Ovary (tissue), 10 donors: ENCODE measurements at places on chromosomes 2 and 18. TPM values are rescaled to one million over a fixed set of nuclear protein-coding genes. Genes with fewer than 3 reads are reported as not detected.

The GKN2 gene
- not detected for total RNA-seq

GRCh38 chr18:23336101-23336500, 117.0 kb upstream of the RIOK3 start:
- DNase-seq = no peak

The IGFBP5 gene
- 718 TPM for total RNA-seq

DNA sequence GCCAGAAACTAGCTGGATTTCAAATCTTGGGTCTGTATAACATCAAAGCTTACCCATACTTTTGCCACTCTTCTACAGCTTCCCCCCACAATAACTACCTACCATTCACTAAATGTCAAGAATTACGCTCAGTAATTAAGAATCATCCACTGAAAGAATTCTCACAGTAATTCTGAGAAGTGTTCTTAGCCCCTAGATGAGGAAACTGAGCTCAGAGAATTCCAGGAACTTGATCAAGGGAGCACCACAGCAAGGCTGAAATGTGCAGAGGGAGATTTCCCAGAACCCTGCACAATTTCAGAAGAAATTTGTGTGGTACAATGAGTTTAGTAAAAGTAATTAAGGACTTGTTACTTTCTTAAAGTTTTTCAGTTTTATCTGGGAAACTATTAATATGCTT, 194.5 kb upstream of the STK17B start:
- DNase-seq = no peak

The HOXD8 gene
- total RNA-seq = 33.0 TPM

The CHST9 gene
- total RNA-seq = 0.02 TPM

DNA sequence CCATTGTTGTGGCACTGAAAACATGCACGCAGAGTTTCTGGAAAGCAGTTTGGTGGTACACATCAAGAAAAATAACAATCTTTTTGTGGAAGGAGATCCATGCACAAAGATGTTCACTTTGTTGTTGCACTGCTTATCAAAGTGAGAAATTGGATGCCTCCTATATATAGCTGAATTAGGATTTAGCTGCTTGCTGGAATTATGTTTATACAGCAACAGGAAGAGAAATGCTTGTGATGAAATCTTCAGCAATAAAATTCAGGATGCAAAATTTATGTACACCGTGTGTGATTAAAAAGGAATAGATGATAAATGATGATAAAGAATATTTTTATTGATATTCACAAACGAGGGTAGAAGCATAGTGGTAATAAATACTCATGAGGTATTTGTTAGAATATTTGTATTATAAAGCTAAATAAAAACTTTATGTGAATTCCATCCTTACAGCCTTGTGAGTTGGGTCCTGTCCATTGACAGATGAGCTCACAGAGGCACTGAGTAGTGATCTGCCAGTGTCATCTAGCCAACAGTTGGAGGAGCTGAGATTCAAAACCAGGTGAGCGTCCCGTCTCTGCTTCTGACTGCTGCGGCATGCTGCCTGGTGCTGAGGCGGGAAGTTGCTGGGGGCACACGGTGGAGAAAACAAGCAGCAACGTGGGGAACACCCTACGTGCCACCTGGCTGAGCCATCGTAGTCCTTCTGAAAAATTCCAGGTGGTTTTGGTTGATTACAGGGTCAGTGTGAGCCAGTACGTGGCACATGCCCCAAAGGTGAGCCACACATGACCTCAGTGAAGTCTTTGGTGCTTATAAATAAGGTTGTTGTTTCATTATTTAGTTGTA, 80.2 kb downstream of the ASAP2 start:
- no peak for DNase-seq

DNA sequence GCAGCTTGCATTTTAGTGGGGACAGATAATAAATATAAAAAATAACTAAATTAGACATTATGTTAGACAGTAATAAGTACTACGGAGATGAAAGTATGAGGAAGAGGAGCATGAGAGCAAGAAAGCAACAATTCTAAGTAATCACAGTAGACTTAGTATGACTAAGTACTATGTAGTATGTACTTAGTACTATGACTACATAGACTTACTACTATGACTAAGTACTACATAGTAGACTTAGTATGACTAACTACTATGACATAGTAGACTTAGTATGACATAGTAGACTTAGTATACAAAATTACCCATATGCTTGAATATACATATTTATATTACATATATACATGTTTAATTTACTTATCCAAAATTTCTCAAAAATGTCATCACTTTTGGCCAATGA, 29.3 kb downstream of the CDH20 start:
- no peak for DNase-seq

- no peak for DNase-seq
Measured at GRCh38 chr2:10444463-10444862, 3.7 kb downstream of the ODC1 start.

- DNase-seq = no peak
Measured at GRCh38 chr18:55996717-55997116, 408.7 kb upstream of the TCF4 start.

DNA sequence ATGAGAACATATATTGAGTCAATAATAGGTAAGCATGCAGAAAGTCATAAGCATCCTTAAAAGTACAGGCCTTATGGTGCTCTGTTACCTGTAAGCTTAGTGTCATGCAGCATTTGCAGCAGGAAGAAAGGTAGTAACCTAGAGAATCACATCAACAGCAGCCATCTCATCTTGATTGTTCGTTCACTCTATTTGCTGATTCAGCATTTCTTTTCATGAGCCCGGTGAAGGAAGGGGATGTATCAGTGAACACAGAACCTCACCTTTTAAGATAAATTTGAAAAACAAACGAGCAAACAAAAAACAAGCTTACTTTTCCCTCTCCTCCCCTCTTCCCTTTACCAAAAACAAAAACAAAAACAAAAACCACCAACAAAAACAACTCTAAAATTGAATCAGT, 89.9 kb downstream of the MIB1 start:
- DNase-seq = no peak

DNA sequence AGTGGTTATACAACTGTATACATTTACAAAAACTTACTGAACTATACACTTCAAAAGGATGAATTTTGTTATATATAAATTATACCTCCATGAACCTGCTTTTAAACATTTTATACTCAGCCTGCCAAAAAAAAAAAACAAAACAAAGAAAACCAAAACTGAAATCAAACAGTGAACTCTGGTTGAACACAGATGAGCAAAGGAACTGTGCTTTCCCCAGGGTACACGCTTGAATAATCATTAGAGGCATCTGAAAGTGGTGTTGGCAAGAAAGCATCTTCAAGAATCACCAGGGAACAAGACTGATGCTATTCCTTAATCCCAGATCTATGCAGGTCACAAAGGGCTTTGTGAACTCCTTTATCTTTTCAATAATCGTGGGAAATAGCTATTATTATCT, 77.0 kb upstream of the LYPD1 start:
- no peak for DNase-seq

DNA sequence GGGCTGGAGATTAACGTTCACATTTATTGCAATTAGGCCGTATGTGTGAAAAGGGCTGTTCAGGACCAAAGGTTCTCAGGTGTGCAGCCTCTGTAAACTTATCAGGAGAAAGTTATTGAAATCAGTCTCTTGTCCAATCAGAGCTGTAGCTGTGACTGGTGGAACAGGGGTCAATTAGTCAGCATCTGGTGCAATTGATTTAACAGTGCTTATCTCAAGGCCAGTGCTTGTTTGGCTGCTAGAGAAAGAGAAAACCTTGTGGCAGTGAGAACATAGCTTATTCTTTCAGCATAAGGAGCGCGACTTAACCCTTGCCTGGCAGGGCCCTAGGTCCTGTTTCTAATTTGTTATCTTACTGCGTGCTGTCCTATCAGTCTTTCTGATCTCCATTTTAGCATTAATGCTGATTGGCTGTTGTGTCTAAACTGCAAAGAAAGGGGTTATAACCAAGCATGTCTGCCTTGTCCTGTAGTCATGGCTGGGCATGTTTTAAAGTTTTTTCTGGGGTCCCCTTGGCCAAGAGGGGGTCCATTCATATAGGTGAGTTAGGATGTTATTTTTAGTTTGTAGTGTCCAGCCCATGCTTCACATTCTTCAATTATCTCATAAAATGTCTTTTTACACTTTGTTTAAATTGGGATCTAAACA, 66.4 kb downstream of the CYB5A start:
- no peak for DNase-seq

The SF3B1 gene
- 318 TPM for total RNA-seq

DNA sequence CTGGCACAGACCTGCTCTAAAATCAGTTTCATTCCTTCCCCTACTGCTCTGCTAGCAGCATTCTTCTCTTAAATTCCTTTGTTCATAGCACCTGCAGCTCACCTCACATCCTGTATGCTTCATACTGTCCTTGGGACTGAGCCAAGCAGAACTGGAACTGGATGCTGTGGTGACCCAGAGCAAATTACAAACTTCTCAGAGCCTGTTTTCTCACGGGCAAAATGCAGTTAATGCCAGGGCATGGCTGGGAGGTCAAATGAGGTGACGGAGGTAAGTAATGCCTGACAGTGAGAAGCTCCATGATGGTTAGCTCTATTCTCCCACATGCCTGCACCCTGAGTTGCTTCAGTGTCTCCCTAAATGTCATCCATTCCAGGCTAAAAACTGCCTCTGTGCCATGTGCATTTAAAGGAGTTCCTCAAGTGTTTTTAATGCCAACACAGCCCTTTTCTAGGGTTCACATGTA, 29.7 kb downstream of the C2orf42 start:
- DNase-seq = no peak

DNA sequence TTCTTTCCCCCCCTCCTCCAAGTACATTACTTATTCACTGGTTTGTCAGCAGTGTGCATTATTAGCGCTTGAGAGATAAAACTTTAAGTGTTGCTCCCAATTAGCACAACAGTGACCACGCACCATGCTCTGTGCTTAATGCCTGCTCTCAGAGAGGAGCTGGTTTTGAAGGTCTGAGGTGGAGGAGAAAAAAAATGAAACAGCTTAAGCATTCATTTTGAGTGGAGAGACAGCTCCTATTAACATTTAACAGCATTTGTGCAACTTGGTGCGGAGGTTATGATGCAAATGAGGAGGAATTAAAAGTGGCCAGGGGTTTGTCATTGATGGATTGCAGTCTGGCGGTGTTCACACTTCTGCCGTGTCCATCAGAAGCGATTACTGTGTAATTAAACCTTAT, 141.8 kb downstream of the FIGN start:
- no peak for DNase-seq

GRCh38 chr2:223217373-223217772, 165.4 kb downstream of the KCNE4 start:
- no peak for DNase-seq

The PRKAG3 gene
- total RNA-seq = not detected

DNA sequence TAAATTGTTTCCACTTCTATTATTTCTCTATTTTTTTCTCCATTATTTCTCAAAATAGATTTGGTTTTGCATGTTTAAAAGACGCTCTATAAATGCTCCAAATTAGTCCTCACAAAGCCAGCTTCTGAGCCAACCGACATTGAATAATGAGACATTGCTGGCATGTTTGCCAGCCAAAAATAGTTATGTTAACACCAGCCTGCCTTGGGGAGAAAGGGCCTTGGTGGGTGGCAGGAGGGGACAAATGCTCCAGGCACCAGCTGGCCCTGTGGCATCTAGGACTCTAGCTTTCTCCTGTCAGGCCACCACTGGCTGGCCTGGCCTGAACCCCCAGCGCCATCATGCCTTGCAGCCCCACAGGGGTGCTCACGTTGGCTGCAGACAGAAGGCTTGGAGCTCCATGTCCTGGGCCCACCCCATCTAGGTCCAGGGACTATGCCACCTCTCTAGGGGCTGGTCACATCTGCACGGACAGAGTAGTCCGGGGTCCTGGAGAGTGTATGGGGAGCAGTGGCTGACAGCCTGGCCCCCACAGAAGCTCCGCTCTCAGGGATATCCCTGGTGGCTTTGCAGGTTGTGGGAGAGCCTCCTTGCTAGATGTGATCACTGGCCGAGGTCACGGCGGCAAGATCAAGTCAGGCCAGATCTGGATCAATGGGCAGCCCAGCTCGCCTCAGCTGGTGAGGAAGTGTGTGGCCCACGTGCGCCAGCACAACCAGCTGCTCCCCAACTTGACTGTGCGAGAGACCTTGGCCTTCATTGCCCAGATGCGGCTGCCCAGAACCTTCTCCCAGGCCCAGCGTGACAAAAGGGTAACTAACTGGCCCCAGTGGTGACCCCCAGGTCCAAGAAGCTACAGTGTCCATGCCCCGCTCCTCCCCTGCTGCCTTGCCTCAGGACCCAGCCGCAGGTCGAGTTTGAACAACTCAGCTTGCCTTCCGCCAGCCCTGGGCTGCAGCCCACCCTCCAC, 12.5 kb downstream of the ABCG8 start:
- peak; percentile 10 for DNase-seq

- peak; percentile 76 for DNase-seq
Measured at GRCh38 chr2:46657042-46657504, 177.7 kb downstream of the TMEM247 start.

GRCh38 chr2:134217924-134218323, 35.9 kb upstream of the MGAT5 start:
- DNase-seq = no peak

GRCh38 chr2:108612514-108613183, 78.4 kb downstream of the LIMS1 start:
- no peak for DNase-seq

GRCh38 chr2:54208364-54209240, 47.4 kb downstream of the TSPYL6 start:
- DNase-seq = no peak

DNA sequence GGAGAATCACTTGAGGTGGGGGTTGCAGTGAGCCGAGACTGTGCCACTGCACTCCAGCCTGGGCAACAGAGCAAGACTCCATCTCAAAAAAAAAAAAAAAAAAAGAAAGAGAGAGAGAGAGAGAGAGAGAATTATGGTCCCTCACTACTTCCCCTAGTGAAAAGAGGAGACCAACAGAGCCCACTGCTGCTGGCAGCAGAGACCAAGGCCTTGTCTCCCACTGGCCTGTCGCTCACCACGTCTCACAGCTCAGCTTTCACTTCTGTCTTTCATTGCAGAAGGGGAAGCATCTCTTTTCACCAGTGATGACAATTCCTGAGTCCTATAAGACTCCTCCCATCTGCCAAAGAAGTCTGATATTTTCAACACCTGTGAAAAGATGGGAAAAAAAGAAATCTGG, 81.3 kb downstream of the CLHC1 start:
- DNase-seq = no peak

GRCh38 chr2:10365412-10365811, 62.7 kb downstream of the HPCAL1 start:
- DNase-seq = no peak

GRCh38 chr2:175176624-175177023, 4.9 kb downstream of the ATP5MC3 start:
- no peak for DNase-seq
